OCI-M1 (cell line): ENCODE measurements at places on chromosomes 16 and 17.

GRCh38 chr16:81668243-81669097 is 110.6 kb upstream of the PLCG2 start:
- no peak for DNase-seq

GRCh38 chr17:17546399-17547185 is 44.9 kb downstream of the PEMT start:
- DNase-seq = no peak

DNA sequence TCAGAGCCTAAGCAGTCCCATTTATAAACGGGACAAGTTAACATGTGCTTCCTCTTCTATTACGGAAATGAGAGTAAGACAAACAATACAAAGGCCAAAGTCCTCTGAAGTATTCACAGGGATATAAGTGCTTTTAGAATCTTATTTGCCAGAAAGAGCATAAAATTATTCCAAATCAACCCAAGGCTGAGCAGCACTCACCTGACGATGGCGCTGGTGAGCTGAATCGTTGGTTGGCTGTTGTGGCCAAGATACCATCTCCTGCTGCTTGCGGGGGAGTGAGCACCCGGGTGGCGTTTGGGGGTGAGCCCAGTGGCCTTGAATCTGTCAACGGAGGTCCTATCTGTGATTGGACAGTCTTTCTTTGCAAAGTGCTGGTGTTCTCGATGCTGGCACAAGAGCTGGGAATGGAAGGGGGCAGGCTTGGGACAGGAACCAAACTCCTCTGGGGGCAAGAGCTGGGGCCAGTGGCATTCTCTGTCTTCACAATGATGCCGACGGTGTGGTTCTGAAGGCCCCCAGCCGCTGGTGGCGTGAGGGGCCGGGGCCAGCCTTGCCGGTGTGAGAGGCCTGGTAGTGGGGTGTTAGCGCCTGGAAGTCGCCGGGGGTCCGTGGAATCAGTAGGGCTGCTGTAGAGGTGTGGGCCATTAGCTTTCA is 9.5 kb upstream of the DHRS13 start:
- peak; percentile 92 for DNase-seq

DNA sequence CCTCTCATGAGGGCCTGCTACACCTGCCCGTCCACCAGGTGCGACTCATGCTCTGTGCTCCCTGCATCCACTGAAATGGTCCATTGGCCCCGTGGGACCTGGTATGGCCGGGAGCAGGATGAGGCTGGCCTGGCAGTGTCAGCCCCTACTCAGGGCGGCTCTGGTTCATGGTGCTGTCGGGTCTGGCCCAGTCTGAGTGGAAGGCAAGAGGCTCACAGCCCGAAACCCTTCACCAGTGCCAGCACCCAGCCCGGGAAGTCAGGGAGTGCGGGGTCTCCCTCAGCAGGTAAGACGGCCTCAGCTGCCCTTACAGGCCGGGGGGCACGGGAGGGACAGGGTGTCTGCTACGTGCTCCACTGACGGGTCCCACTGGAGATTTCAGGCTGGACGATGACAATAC is 40.5 kb upstream of the RASD1 start:
- no peak for DNase-seq

DNA sequence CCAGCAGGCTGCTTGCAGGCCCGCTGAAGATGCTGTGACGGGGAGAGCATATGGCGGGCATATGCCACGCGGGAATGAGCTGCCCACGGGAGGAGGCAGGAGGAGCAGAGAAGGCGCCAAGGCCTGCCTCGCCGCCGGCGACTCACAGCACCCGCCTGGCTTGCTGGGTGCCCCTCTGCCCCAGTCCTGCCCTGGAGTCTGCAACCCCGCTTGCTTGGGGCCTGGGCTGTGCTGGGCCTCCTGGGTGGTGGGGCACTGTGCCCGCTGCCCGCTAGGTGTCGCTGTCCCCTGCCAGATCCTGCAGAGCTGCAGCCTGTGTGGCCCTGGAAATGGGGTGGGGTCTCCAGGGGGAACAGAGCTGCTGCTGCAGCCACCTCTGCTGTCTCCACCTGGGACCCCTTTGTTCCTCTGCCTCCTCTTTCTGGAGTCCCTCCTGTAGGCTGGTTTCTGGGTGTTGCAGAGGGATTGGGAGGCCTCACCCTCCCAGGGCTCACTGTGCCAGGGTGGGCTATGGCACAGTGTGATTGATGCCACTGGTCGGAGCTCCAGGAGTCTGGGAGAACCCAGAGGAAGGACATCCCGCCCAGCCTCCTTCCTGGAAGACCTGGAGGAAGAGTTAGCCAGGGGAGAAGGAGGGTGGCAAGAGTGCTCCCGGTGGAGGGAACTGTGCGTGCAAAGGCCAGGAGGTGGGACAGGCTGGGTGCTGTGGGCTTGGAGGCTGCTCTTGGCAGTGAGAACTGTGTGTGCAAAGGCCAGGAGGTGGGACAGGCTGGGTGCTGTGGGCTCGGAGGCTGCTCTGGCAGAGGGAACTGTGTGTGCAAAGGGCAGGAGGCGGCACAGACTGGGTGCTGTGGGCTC is 141.0 kb upstream of the CIBAR2 start:
- peak; percentile 53 for DNase-seq

GRCh38 chr17:1227917-1228780 is 42.1 kb upstream of the BHLHA9 start:
- no peak for DNase-seq

DNA sequence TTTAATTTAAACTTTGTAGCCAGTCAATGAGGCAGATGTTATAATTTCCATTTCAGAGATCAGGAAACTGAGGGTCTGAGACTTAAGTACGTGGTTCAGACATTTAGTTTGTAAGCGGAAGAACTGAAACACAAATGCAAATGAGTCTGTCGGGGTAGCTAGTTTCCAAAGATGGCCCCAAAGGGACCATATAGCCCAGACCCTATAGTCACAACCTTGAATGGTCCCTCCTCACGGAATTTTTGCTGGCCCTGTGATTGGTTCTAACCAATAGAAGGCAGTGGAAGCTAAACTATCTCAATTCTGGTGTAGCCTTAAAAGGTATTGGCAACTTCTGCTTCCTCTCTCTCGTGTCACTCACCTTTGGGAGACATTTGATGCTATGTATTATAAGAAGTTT is 7.5 kb upstream of the BCO1 start:
- DNase-seq = no peak
